Activated T-helper 1 cell treated with anti-CD3 and anti-CD28 coated beads, Interleukin-2, amount 50 U/mL, for 16 hours (primary cell): ENCODE measurements at places on chromosomes 16 and 17.

- no peak for DNase-seq
Measured at GRCh38 chr16:27640277-27640600, 90.3 kb downstream of the KATNIP start.

- no peak for DNase-seq
Measured at GRCh38 chr17:81317961-81318605, 23.0 kb upstream of the SLC38A10 start.

DNA sequence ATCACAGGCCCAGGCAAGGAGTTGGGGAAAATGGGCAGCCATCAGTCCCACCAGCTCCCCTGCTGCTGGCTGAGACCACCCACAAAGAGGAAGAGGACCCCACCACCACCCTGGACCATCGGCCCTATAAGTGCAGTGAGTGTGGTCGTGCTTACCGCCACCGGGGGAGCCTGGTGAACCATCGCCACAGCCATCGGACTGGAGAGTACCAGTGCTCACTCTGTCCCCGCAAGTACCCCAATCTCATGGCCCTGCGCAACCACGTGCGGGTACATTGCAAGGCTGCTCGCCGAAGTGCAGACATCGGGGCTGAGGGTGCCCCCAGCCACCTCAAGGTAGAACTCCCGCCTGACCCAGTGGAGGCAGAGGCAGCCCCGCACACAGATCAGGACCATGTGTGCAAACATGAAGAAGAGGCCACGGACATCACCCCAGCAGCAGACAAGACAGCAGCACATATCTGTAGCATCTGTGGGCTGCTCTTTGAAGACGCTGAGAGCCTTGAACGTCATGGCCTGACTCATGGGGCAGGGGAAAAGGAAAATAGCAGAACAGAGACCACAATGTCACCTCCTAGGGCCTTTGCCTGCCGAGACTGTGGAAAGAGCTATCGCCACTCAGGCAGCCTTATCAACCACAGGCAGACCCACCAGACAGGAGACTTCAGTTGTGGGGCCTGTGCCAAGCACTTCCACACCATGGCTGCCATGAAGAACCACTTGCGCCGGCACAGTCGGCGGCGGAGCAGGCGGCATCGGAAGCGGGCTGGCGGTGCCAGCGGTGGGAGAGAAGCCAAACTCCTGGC lies 3.6 kb downstream of the ZNF646 start:
- DNase-seq: no peak

DNA sequence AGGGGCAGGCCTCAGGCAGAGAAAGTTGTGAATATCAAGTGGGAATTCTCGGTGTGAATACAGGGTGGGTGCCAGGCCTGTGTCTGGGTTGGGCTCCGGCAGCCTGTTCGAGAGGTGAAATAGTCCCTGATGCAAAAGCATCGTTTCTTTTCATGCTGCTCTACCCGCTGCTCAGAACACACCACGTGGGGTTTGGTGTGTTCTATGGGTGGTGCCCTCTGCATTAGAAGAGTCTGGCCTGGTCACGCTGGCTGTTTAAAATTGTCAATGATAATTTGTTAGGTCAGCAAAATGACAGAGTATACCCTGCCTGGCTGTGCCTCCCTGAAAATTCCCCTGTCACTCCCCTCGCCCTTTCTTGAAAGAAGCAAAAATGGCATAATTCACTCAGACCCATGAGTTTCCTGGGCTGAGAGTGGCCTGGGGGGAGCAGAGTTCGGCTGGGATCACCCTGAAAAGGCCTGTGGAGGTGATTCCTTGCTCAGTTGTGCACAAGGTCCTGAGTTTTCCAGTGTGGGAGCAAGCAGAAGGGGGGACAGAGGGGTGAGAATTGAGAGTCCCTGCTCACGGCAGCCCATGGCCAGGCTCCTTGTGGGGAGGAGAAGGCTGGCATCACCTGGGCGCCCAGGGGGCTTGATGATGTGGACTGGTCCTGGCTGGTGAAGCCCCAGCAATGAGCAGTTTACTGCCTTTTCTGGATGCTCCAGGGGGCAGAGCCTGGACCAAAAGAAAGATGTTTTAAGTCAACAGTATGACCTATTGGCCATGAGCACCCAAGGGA lies 3.2 kb downstream of the CACNG5 start:
- DNase-seq: no peak

DNA sequence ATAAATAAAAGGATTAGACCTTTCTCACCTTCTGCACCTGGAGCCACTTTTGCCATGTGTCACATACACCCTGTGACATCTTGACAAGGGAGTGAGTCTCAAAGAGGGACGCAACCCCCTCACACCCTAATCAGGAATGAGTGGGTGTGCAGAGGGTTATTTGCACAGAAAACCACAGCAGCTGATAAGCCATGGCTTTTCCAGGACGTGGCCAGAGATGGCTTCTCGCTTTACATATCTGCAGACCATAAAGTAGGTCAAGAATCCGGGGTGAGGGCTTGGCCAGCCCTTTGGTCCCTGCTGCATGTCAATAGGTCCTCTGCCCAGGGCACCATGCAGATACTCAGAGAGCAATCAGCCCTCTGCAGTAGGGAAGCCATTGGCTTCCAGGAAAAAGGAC lies 2.4 kb upstream of the CD300LF start:
- no peak for DNase-seq

GRCh38 chr17:63369233-63369632 lies 76.9 kb downstream of the CYB561 start:
- no peak for DNase-seq

- DNase-seq: no peak
Measured at GRCh38 chr17:27368151-27368795, 74.4 kb downstream of the WSB1 start.

DNA sequence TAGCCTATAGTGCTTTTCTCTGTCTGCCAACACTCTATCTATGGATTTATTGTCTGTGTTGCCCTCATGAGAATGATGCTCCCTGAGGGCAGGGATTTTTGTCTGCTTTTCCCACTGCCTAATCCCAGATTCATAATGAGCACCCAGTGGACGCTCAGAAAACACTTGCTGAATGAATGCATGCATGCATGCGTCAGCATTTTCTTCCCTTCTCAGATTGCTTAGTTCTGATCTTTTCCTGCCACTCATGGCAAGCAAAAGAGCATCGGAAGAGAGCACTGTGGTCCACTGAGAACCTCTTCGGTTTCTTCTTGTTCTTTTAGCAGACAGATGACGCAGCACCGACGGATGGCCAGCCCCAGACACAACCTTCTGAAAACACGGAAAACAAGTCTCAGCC lies 246.8 kb downstream of the RBFOX1 start:
- no peak for DNase-seq

DNA sequence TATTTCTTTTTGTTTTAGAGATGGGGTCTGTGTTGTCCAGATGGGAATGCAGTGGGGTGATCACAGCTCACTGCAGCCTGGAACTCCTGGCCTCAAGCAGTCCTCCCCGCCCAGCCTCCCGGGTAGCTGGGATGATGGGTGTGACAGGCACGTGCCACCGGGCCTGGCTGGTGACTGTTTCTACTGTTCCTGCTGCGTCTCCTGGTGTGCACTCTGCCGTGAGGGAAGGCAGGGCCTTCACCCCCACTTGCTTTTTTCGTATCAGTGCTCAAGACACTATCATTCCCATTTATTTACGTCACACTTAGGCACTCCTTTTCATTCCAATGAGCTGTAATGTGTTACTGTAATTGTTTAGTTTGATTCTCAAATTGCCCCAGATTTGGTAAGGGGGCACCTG lies 25.3 kb upstream of the PVALEF start:
- no peak for DNase-seq

- no peak for DNase-seq
Measured at GRCh38 chr16:78105517-78105916, 6.1 kb downstream of the WWOX start.

GRCh38 chr17:49832840-49833599 lies 14.8 kb downstream of the TAC4 start:
- no peak for DNase-seq

- DNase-seq: no peak
Measured at GRCh38 chr16:64679976-64680690, 441.7 kb downstream of the CDH11 start.

GRCh38 chr17:71966459-71967313 lies 154.1 kb upstream of the SOX9 start:
- no peak for DNase-seq

- no peak for DNase-seq
Measured at GRCh38 chr17:50035421-50035879, 20.5 kb upstream of the ITGA3 start.

- no peak for DNase-seq
Measured at GRCh38 chr17:6460531-6461161, 16.4 kb downstream of the PIMREG start.

DNA sequence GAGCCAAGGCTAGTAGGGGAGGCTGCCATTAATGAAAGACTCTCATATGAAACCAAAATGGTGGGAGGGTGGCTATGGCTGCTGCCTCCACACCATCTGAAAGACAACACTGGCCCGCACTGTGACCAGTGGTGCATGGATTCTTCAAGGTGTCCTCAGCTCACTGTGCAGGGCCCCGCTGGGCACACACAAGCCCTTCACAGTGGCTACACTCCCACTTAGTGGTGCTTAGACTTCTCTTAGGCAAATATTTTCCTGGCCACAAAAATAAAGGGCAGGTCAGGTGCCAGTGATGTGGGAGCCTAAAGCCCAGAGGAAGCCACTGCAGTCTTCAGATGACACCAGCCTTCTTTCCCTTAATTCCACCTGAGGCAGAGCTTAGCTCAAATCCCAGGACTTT lies 38.1 kb upstream of the IRX3 start:
- no peak for DNase-seq

DNA sequence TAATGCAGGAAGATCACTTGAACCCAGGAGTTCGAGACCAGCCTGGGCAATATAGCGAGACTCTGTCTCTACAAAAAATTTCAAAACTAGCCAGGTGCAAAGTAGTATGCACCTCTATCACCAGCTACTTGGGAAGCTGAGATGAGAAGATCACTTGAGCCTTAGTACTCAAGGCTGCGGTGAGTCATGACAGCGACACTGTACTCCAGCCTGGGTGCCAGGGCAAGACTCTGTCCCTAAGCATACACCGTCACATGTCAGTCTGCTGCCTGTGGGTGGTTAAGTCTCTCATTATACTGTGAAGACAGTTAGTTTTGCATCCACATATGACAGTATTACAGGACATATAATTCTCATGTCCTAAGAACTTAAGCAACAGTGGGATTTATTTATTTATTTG lies 21.8 kb downstream of the NMRAL1 start:
- DNase-seq: no peak

- no peak for DNase-seq
Measured at GRCh38 chr16:2039274-2040031, 8.2 kb downstream of the NTHL1 start.

- DNase-seq: no peak
Measured at GRCh38 chr17:14940938-14941265, 324.2 kb downstream of the PMP22 start.

DNA sequence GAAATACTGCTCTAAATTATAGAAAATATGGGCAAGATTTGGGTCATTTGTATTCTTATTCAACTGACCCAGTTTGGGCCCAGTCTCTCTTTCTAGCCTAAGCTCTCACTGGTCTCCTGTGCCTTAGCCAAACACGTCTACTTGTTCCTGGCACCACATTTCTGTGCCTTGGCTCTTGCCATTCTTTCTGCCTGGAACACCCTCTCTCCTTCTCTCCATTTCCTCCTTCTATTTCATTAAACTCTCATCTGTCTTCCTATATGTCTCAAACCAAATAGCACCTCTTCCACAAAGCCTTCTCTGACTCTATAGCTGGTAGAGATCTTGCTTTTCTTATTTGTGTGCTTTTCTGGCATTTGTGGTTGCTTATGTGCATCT lies 37.7 kb upstream of the NUFIP2 start:
- DNase-seq: no peak

DNA sequence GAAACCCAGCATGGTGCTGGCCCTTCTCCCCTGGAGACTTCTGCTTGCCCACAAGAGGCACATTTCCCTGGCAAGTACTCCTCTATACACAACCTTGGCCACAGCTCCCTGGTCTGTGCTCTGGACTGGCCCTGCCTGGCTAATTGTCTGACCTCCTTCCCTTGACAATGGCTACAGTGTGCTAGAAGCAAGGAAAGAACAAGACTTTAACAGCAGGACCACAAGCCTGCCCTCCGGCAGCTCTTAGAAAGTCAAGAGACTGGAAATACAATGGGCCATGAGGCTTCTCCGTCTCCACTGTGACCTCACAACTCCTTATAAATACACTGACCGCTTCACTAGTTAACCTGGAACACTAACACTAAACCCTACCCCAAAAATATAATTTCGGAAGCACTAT lies 36.7 kb downstream of the LIG3 start:
- no peak for DNase-seq

- DNase-seq: no peak
Measured at GRCh38 chr16:24671455-24671954, 57.9 kb upstream of the TNRC6A start.

GRCh38 chr16:29770250-29770929 lies 7.7 kb upstream of the ZG16 start:
- no peak for DNase-seq

DNA sequence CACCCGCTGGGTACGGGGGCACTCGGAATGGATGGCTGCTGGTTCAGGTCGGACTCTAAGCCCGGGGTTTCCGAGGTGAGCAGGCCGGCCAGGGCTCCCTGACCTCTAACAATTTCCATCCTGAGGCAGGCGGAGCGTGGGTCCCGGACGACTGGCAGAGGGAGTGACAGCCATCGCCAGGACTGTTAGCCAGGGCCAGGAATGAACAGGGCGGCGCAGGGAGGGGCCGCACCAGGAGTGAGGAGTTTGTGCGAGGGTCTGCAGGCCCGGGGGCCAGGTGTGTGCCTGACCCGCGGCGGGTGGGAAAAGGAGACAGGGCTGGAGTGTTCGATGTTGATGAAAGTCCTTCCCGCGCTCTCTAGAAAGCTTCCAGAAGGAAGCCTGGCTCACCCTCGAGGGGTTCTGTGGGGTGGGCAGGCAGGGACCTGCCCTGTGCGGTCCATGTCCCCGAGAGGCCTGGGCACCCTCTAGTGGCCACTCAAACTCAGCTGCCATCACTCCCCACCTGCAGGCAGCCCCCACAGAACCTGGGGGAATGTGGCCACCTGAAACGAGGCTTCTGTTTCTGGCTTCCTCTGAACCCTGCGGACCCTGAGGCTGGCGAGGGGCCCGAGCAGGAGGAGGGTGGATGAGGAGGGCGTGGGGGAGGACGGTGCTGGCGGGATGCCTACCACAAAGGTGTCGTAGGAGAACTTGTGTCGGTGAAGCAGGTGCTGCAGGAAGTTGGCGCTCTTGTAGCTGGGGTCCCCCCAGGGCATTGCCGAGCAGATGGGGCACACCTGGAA lies 8.2 kb downstream of the RNF166 start:
- DNase-seq: no peak

- no peak for DNase-seq
Measured at GRCh38 chr16:19292186-19292585, 6.7 kb downstream of the CLEC19A start.

- no peak for DNase-seq
Measured at GRCh38 chr17:34235389-34236028, 19.6 kb upstream of the CCL2 start.

- DNase-seq: no peak
Measured at GRCh38 chr17:14859542-14859941, 405.6 kb downstream of the PMP22 start.

GRCh38 chr17:82238472-82239201 lies 9.8 kb downstream of the SLC16A3 start:
- DNase-seq: peak; percentile 52
